Activated CD4-positive, alpha-beta T cell treated with anti-CD3 and anti-CD28 coated beads for 24 hours (primary cell): ENCODE measurements at places on chromosomes 5 and 9.

- DNase-seq = no peak
These were observed 22.1 kb downstream of the LRRC19 start for GRCh38 chr9:26983340-26983739.

GRCh38 chr5:57845025-57845424 is 362.4 kb upstream of the ACTBL2 start:
- DNase-seq = no peak

DNA sequence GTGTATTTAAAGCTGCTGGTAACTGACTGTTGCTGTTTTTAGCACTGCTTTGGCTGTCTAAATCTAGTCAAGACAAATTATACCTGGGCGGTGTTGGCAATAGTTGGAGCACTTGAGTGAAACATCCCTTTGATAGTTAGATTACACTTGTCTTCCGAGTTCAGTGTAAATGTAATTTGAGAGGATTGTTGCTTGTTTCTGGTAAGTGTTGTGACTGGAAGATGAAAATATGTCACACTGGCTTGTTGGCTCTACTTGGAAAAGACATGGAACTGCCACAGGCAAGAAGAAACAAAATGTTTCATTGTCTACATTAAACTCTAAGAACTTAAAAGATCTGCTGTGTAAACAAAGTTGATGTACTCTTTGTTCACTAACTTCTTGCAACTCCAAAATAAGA is 49.2 kb upstream of the PTPRD start:
- DNase-seq = no peak

- no peak for DNase-seq
These were observed 94.8 kb downstream of the LHFPL2 start for GRCh38 chr5:78553580-78554353.

- DNase-seq = no peak
These were observed 68.3 kb downstream of the ALDH1A1 start for GRCh38 chr9:72884508-72884907.

- peak; percentile 27 for DNase-seq
These were observed 117.0 kb downstream of the TRPM6 start for GRCh38 chr9:74770508-74771261.

DNA sequence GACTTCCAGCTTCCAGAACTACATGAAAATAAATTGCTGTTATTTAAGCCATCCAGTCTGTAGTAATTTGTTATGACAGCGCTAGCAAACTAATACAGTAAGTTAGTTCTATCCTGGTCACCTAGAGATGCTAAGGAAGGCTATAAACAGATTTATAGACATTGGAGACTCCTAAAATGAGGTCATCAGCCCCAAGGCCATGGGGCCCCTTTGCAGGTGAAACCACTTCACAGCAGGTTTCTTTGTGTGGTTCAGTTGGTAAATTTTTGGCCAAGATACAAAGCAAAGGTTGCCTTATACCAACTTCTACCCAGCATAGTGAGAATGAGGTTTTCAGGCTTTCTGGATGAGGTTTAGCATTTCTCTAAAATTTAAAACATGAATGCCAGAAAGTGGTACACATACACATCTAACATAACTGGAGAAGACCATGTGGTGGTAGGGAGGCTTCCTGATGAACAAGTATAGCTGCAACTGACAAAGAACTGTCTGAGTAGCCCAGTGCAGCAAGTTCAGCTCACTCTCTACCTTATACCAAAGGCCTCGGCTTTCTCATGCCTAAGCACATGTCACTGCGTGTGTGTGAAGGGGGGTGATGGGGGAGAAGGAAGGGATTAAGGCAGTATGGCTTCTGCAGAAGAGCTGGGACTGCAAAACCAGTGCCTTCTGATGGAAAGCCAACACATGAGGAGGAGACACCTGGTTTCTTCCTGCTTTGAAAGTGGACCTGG is 264.6 kb upstream of the TAS2R1 start:
- DNase-seq = no peak

- no peak for DNase-seq
These were observed 179.7 kb upstream of the ISL1 start for GRCh38 chr5:51203598-51203997.
